ENCODE measurements at places on chromosomes 1 and 21. TPM values are rescaled to one million over a fixed set of nuclear protein-coding genes. Genes with fewer than 3 reads are reported as not detected.

DNA sequence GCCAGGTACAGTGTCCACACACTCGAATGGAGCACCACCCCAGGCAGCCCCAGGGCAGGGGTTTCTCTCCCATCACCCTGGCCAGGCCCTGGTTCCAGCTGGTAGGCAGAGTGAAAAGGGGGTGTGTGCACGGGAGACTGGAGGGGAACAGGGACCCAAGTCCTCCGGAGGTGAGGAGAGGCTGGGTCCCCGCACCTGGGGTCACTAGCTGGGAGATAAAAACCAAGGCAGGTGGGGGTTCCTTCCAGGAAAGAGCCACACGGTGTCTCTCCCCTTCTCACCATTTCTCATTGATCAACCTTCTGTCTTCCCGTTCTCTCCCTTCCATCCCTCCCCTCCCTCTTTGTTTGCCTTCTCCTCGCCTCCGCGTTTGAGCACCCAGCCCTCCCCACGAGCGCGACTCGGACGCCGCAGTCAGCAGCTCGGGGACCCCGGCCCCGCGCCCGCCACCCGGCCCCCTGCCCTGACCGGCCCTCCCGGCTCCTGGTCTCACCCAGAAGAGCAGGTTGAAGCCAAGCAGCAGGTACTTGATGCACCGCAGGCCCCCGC is 358 bp downstream of the TSPAN2 start:
- peak overlapping the region; percentile 84 for H3K4me3 ChIP-seq
- H3K36me3 ChIP-seq = no peaks in the 10 kb centered on the region
- peak overlapping the region; percentile 89 for H3K27ac ChIP-seq
- peaks cover 5% of the 10 kb centered on the region for H3K27me3 ChIP-seq

The TBX19 gene
- total RNA-seq = 0.33 TPM

The BSND gene
- total RNA-seq = not detected

DNA sequence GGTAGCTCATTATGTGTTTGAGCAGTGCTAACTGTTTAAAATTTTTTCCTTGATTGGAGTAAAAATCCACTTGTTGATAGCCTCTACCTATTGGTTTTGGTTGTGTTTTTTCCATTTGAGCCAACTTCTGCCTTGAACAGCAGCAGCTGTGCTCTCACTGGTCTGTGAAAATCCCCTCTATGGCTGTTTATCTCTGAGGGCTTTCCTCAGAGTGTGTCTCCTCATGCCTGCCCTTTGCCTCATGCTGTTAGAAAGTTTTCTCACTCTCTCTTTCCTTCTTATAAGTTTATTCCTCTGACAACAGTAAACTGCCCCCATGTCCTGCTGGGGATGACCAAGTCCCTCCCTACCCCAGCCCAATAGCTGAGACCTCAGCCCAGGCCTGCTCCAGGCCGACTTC is 14.1 kb downstream of the REG4 start:
- H3K4me3 ChIP-seq = no peak overlapping the region
- no peaks in the 10 kb centered on the region for H3K36me3 ChIP-seq
- H3K27me3 ChIP-seq = no peaks in the 10 kb centered on the region
- no peaks in the 10 kb centered on the region for H3K4me1 ChIP-seq
- DNase-seq = no peak

DNA sequence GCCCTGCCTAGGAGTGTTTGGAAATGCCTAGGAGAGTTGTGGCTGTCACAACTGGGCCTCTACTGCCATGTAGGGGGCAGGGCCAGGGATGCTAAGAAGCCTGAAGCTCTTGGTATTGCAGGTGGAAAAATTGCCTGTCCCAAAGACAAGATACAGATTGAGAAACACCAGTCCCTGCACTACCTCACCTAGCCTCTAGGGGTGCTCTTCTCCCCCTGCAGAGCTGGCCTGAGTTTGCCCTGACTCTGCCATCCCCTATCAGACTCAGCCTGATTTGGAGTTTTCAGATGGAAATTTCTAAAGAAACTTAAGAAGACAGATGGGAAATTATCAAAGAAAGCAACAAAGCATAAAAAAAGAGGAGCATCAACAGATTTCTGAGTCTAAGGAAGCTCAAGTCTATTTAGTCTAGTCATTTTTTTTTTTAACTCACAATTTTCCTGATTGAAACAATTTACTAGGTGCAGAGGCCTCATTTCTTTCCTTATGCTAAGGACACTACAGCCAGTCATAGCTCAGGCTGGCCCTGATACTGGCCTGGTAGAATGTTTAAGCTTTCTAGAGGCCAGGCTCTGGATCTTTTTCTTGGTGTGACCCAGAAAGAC is 61.4 kb upstream of the LRRN2 start:
- no peak for DNase-seq
- H3K4me1 ChIP-seq = no peaks in the 10 kb centered on the region
- no peaks in the 10 kb centered on the region for H3K36me3 ChIP-seq
- no peak overlapping the region for H3K4me3 ChIP-seq

The SLAMF8 gene
- 1.7 TPM for total RNA-seq

The MTX1 gene
- 18.0 TPM for total RNA-seq

The UBL4B gene
- not detected for total RNA-seq

The SH3GLB1 gene
- 114 TPM for total RNA-seq

DNA sequence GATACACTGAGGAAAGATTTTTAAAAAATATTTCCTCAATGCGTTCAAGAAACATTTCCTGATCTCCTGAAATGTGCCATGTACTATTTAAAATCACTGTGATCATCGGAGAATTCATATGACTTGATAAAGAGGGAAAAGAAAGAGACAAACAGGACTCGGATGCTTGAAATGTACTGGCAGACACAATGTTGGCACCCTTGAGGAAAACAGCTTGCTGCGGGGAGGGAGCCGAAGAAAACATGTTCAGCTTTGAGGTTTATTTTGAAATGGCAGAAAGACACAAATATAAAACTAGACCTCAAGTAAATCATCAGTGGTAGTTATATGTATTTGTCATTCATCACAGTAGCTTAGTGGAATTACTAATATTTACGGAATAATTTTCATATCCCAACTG is 100.9 kb upstream of the BRINP3 start:
- no peak overlapping the region for H3K4me3 ChIP-seq
- H3K27ac ChIP-seq = no peak overlapping the region
- no peaks in the 10 kb centered on the region for H3K4me1 ChIP-seq
- H3K27me3 ChIP-seq = no peaks in the 10 kb centered on the region
- DNase-seq = no peak

The ARTN gene
- 0.14 TPM for total RNA-seq

The RORC gene
- total RNA-seq = 10.3 TPM

- H3K36me3 ChIP-seq = no peaks in the 10 kb centered on the region
- no peak for DNase-seq
- no peaks in the 10 kb centered on the region for H3K27me3 ChIP-seq
Observed at GRCh38 chr1:106534612-106535011, 521.9 kb upstream of the PRMT6 start.

DNA sequence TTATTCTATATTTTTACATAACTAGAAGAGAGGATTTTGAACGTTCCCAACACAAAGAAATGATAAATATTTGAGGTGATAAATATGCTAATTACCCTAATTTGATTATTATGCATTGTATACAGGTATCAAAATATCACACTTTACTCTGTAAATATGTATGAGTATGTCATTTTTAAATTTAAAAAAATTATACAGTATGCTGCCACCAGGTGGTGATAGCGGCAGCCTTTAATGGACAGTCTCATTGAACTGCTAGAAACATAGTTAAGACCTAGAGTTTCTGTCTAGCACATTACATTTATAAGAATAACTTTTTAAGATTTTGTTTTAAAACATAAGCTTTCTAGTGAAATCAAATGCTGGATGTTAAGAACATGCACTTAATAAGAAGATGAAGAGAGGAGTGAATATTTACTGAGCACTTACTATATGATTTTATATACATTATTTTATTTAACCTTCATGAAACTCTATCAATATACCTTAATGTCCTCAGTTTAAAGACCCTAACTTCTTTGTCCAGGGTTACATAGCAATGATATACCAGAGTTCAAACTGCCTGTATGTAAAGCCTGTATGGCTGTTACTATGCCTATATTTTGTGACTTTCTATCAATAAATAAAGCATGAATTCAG is 207.1 kb downstream of the NUF2 start:
- H3K27ac ChIP-seq = no peak overlapping the region
- no peaks in the 10 kb centered on the region for H3K27me3 ChIP-seq
- DNase-seq = no peak

GRCh38 chr1:42524330-42524729 is 61.2 kb downstream of the CCDC30 start:
- no peak overlapping the region for H3K27ac ChIP-seq
- no peaks in the 10 kb centered on the region for H3K4me1 ChIP-seq
- H3K36me3 ChIP-seq = no peaks in the 10 kb centered on the region
- DNase-seq = no peak

GRCh38 chr21:32278518-32279376 is at the start of gene MIS18A:
Gene MIS18A, minus strand, starts transcription at chr21:32279049. Its CDS starts 35 bp downstream, at chr21:32279014.
- H3K4me1 ChIP-seq = peaks cover 26% of the 10 kb centered on the region
- H3K36me3 ChIP-seq = peaks cover 11% of the 10 kb centered on the region
- peak within 1 kb of the TSS; percentile 73 for H3K27ac ChIP-seq
- no peaks in the 10 kb centered on the region for H3K27me3 ChIP-seq
- H3K4me3 ChIP-seq = peak within 1 kb of the TSS; percentile 94

The NEK2 gene
- 0.19 TPM for total RNA-seq
